Stimulated activated CD8-positive, alpha-beta memory T cell treated with anti-CD3 and anti-CD28 coated beads, Interleukin-7, amount 100 ng/mL, for 1 hour (primary cell): ENCODE measurements at places on chromosomes 11 and 22.

DNA sequence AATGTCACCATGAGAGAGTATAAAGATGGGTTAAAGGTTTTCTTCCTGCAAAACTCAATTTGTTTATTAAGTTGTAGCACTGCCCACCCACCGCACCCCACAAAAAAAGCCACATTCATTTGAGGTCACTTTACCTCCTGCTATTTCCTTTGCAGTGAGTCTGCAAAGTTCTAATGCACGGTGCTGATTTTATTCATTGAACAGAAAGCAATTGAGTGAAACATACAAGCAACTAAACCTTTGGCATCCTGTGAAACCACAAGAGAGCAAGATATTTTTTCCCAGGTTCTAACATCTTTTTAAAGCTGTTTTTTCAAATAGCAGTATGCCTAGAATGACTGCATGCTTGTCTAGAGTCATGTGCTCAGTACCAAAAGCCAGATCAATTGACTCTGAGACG, 39.0 kb downstream of the RRAS2 start:
- DNase-seq, result no peak

DNA sequence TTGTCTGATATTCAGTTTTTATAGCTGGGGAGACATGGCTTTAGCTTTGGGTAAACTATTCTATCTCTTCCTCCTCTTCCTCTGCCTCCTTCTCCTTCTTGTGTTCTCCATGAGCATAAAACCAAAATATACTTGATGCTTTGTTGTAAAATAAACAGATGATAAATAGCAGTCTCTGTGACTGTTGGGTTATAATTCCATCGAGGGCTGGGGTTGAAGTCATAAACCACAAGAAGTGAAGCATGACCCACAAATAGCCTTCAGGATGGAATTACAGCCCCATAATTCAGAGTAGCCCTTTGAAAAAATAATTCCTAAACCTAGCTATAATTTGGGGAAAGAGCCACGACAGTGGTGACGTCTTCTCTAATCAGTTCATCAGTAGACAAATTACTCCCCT, 177.7 kb downstream of the SNX19 start:
- DNase-seq, result no peak

DNA sequence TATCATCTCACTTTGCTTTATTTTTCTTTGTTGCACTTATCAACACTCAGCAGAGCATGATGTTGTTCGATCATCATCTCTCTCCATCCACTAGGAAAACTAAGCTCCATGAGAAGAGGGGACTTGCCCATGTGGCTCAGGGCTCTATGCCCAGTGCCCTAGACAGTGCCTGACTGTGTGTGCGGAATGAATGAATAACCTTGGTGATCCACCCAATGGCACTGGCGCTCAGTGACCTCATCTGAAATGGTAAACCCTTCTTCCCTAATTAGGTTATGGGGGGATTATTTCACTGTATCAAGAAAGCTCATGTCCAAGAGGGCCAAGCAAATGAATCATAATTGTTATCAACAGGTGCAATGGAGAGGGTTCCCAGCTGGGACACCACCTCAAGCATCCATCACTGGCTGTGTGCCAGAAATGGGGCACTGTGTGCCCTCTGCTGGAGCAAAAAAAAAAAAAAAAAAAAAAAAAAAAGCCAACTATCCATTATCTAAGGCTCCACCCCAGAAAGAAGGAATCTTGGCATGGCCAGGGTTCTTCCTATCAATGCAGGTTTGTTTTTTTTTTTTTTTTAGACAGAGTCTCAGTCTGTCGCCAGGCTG, 172.6 kb downstream of the LARGE1 start:
- no peak for DNase-seq

DNA sequence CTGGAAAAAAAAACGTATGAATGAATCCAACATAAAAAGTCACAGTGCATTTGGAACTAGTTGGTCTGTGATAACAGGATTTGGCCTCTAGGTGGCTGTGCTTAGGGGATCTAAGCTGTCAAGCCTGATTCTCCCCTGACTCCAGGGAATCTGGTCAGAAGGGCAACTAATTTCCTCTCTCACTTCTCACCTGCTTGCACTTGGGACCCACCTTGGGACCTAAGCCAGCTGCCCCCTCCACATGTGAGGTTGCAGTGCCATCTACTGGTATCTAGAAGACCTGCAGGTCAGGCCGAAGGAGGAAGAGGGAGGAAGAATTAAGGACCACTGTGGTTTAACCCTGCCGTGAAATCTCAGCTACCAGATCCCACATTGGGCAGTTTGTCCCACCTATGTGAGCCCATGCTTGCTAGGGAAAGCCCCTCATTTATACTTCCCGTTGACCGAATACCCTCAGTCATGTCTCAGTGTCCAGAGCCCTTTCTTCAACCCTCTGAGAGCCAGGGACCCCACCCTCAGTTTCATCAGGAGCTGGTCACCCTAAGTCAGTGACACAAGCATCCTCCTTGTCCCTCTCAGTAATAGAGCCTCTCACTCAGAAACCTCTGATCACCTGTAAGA, 33.2 kb upstream of the CAVIN3 start:
- DNase-seq, result no peak

DNA sequence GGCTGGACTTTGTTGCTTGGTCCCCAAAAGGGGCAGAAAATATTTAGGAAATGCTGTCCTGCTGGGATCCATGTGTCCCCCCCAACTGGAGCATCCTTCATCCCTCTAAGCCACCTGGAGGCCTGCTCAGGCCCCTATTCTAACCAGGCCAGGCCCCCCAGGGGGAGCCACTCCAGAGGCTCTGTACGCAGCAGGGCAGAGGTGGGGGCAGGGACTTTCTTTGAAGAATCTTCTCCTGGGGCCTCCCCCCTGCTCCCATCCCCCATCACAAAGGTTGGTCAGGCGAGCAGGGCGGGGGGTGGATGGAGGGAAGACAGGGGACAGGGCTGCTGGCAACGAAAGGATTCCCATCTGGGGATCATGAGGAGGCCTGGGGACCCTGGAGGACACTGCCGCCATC, 170.8 kb downstream of the MN1 start:
- DNase-seq, result no peak
